ENCODE measurements at places on chromosomes 6 and 20.

DNA sequence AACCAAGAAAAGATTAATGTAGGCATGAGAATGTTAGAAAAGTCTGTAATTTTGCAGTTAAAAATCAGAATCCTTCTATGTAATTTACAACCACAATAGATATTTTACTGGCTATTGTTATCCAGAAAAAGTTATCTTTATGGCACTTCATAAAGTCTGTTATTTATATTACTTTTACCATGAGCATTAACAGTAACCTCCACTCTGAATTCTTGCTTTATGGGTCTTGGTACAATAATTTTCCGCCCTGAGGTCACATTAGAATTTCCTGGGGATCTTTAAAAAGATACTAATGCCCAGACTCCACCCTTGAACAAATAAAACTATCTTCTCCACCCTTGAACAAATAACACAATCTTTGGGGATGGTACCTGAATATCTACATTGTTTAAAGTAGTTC, 9.6 kb downstream of the RSPO3 start:
- DNase-seq, result no peak

DNA sequence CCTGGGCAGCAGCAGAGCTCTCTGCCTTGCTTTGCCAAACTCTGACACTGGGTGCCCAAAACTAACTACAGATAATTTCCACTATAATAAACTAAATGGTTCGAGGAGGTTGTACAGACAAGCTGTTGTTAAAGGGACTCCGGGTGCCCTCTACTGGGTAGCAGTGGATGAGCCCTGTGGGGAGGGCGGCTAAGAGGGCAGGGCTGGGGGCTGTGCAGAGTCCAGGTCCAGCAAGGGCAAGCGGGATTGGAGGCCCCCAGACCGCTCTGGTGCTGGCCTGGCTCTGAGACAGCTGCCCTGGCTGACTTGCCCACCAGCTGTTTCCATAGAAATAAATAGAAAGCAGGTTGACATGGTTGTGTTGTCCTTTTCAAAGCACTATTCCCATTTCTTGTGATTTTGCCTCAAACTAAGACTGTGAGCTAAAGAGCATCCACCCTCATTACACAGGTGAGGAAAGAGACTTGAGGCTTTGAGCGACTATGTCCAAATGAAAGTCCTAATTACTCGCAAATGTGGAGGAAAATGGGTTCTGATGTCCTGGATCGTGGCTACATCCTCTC, 167.6 kb upstream of the CST7 start:
- DNase-seq, result peak; percentile 19

GRCh38 chr6:90186637-90187371, 109.8 kb downstream of the BACH2 start:
- no peak for DNase-seq

- DNase-seq, result no peak
Measured at GRCh38 chr6:108801366-108801765, 46.9 kb upstream of the ARMC2 start.

DNA sequence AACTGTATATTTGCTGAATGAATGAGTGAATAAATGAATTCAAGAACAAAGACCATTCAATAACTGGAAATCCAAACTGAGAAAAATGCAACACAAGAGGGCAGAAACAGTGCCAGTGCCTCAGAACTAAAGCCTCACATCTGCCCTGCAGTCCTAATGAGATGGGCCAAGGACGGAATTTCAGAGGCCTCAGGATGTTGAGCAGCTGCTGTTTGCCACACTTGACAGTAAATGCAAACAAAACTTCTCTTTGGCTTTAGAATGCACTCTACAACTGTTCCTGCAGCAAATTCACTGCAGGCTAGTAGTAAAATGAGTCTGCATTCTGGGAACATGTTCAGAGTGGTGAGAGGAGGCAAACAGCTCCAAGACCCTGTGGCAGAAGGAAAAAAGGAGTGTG, 177.6 kb upstream of the LRFN2 start:
- peak; percentile 39 for DNase-seq

DNA sequence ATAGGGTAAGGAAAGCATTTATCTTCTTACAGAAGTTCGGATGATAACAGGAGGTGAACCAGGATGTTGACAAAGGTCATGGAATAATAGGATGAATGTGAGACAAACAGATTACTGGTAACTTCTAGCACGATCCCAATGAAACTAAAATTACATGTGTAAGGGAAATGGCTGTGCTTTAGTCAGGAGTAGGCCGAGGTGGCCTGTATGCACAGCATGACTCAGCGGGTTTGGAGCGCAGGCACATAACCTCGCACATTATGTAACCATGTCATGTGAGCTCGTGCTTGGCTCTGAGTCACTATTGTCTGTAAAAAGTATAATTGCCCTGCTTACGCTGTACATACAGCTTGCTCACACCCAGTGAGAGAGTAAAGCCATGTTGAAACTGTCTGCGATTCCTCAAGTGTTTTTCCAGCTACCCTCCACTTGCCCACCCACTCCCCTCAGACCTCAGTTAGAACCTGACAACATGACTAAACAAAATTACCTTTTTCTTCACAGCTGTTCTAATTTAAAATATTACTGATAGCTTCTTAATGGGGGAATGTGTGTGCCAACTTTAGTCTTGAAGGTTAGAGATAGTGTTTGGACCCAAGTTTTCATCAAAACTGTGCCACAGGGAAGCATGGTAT, 8.2 kb downstream of the CYB5R4 start:
- DNase-seq, result no peak

- no peak for DNase-seq
Measured at GRCh38 chr6:149080511-149080910, 237.0 kb upstream of the TAB2 start.
